Peyer's patch (tissue), 4 donors: ENCODE measurements at places on chromosomes 11 and 22. TPM values are rescaled to one million over a fixed set of nuclear protein-coding genes. Genes with fewer than 3 reads are reported as not detected.

GRCh38 chr11:105034813-105035620, at the start of gene CASP1:
CASP1 (minus strand) TSS chr11:105035144; CDS start chr11:105035113, 31 bp downstream.
- DNase-seq: peak; percentile 78

Gene KCNJ11
- total RNA-seq: 6.0 TPM

Gene CD6
- total RNA-seq: 5.2 TPM

DNA sequence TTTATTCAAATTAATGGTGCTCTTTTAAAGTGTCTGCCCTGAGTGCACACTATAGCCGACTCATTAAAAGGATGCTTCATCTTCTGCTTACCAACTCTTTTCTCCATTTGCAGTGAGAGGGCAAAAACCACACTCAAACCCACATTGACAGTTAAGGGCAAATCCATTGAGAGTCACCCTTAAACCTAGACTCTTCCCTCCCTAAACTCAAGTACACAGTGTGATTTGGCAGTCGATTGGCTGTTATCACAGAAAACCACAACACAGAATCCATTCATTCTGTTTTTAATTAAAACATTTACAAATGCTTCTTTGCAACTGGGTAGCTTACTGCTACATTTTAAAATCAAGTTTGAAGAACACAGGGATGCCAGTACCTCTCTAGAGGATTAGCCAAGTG, 120.0 kb downstream of the CADM1 start:
- DNase-seq: no peak

GRCh38 chr11:82837650-82838049, 62.6 kb downstream of the PRCP start:
- DNase-seq: no peak

DNA sequence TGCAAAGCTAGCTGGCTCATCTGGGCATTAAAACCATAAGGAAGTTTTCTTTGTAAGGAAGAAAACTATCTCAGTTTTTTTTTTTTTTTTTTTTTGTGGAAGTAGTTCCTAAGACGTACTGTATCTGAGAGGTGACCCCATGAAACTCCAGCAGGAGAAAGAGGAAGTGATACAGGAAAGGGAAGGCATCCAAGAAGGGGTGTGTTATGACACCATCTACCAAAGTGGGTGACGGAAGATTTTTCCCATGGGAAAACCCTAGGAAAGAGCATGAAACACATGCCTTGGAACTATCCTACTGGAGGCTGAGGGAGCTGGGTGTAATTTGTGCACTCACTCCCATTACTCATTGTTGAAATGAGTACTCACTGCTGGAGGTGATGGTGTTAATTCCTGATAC, 63.8 kb upstream of the ARHGAP20 start:
- DNase-seq: no peak

DNA sequence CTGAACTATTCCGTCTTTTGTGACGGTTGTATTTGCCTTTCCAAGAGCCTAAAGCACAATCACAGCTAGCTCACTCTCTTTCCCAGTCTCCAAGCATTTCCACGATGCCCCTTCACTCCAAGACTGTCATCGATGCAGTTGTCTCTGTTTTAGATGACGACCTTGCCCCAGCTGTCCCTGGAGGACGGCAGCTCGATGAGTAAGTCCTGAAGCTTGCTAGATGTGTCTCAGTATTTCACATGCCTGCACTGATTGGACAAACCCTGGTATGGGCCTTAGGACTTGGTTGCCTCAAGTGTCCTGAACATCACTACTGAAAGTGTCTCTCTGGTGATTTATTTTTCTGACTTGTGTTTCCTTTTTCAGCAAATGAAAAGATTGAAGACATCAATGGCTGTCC, 129.9 kb downstream of the NAV2 start:
- no peak for DNase-seq

DNA sequence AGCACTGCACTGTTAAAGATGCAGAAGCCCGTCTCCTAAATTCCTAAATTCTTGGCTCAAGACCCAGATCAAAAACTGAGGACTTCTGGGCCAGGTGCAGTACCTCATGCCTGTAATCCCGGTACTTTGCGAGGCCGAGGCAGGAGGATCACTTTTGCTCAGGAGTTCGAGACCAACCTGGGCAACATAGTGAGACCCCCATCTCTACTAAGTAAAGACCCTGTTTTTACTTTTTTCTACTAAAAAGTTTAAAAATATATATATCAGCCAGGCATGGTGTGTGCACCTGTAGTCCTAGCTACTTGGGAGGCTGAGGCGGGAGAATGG, 29.7 kb downstream of the PDGFB start:
- peak; percentile 27 for DNase-seq

DNA sequence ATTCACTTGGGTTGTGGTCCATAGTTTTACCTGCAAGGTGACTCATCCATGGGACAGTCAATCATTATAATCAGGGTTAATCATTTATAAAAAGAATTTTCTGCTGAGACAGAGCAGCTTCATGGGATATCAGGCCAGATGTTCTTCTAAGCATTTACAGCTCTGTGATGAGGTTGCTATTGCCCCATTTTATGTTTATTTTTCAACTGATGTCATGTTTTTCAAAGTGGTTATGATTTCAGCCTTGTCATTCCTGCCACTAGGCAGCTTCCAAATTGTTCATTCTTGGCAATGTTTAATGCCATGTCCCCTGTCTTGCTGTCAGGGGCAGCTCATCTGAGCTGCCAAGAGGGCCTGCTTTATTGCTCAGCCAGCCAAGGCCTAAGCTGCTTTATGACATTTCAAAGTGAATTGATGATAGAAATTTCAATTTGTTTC, 35.9 kb upstream of the ZBED5 start:
- no peak for DNase-seq

- DNase-seq: peak; percentile 92
Measured at GRCh38 chr11:112128483-112129121, 35.3 kb downstream of the IL18 start.

Gene SAMM50
- 26.4 TPM for total RNA-seq

Gene DAGLA
- 7.5 TPM for total RNA-seq

- DNase-seq: peak; percentile 15
Measured at GRCh38 chr11:76610871-76611475, 59.6 kb downstream of the LRRC32 start.

Gene OLFML1
- 2.3 TPM for total RNA-seq

Gene TMEM45B
- 318 TPM for total RNA-seq

Gene HIC2
- 5.4 TPM for total RNA-seq

DNA sequence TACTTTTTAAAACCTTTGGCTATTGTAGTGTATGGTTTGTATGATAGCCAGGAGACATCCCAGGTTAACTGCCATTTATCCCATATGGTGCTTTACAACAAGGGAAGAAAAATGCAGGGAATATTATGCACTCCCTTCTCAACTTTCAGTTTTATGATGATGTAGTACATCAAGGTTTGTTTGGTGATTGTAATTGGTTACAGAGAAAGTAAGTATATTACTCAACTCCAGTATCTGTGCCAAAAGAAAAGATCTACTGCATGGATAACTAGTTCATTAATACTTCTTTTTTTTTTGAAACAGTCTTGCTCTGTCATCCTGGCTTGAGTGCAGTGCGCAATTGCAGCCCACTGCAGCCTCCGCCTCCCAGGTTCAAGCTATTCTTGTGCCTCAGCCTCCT, 65.3 kb downstream of the BCL2L13 start:
- DNase-seq: no peak

DNA sequence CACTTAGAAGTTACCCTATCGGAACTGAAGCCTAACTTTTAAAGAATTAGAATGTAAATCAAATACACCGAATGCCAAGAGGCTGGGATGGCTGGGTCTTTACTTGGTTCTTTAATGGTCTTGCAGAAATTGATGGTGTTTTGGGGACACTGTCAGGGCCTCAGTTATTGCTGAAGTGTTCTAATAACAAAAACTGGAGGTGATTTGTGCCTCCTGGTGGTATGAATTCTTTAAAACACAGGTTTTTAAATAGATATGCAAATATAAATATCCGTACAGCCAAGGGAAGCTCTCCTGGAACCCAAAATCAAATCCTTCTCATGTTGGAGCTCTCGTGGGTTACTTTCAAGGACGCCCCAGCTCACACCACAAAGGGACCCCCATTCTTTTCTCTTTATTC, 19.3 kb upstream of the TMPRSS5 start:
- DNase-seq: no peak

DNA sequence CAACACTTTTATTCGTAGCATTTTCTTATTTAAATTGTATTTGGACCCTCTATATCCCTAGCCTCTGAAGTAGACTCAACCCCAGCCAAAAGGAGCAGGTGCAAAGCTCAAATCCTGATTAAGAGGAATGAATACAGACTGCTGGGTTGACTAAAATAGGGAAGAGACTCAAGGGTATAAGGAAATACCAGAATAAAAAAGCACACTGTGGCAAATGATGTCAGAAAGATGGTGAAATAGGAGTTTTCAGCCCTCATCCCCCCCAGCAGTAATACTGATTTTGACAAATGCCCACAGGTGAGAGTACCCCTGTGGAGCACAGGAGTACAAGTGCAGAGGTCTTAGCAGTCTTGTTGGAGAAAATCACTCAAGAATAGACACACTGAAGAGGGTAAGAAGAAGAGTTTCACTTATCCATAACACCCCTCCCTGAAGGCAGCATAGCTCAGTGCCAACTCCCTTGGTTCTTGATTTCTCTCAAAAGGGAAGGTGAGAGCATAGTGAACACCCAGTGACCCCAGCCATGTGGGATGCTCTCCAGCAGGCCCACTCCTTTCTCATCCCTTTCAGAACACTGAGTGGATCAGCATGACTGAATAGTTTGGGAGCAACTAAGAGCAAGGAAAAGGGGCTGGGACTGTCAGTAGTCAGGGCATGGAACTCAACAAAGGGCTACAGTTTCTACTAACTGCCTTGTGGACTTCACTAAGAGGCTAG, 71.7 kb downstream of the TBC1D22A start:
- DNase-seq: no peak

GRCh38 chr22:29434288-29434687, 4.1 kb upstream of the RFPL1 start:
- no peak for DNase-seq

Gene OR8U1
- total RNA-seq: not detected

DNA sequence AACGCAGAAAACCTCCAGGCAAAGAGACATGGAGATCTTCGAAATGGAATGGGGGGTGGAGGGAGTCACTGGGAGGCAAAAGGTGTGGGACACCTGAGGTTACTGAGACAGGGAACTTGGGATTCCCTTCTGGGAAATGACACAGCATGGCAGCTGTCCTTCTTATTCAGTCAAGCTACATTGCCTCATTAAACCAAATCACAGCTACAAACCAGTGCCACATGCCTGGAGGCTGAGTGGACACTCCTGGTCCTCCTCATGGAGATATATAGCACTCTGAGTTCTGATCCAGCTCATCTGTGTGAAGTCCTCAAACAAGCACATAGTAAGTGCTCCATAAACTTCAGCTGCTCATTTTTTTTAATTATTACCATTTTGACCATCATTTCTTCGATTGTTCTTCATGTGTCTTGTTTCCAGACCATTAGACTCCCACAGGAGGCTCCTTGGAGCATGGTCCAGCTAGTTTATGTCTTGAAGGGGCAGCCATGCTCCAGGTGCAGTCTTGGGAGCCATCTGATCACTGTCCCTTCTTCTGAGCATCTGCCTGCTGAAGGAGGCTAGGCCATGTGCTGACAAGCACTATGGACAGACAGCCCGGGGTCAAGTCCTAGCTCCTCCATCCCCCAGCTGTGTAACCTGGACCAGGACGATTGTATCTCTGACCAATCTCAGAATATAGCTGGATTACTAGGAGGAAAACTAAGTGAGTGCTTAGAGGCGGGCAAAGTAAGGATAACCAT, 9.7 kb upstream of the FXYD2 start:
- DNase-seq: peak; percentile 1

DNA sequence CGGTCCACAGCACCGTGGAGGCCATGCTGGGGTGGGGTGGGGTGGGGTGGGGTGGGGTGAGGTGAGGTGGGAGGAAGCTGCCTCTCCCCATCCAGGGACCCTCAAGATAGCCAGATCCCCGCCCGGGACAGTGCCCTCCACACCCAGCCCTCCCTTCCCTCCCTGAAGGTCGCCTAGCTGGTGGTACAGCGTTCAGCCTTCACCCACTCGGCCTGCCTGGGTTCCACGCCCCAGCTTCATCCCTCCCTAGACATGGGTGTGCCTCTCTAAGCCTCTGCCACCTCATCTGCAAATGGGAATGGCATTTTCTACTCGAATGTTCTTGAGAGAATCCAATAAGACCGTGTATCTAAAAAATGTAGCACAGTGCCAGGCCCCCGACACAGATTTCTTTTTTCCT, 17.8 kb downstream of the KCTD17 start:
- DNase-seq: no peak

DNA sequence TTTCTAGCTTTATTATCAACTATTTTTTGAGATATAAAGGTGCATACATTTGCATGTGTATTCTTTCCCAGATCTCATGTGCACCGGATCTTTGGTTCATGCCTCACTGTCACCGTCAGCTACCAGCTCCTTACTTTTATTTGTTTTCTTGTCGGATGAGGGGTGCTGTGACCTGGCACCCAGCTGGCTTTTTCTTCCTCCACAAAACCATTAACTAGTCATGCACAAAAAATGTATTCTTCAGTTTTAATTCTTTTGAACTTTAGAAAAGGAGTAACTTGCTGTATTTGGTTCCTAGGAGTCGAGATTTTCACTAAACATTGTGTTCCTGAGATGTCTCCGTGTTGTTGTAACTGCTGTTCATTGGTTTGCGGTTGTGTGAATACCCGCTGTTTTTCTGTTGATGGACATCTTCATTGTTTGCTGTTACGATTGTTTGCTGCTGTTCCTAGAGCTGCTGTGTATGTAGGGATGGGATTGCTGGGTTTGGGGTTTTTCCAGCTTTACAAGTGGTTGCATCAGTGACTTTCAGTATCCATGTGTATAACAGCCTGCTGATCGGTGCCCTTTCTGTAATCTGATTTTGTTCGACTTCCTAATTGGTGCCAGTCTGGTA, 39.4 kb downstream of the MOV10L1 start:
- no peak for DNase-seq

GRCh38 chr22:29750559-29751538, 16.0 kb downstream of the ZMAT5 start:
- DNase-seq: no peak

- DNase-seq: no peak
Measured at GRCh38 chr11:106480581-106481190, 403.2 kb downstream of the AASDHPPT start.

DNA sequence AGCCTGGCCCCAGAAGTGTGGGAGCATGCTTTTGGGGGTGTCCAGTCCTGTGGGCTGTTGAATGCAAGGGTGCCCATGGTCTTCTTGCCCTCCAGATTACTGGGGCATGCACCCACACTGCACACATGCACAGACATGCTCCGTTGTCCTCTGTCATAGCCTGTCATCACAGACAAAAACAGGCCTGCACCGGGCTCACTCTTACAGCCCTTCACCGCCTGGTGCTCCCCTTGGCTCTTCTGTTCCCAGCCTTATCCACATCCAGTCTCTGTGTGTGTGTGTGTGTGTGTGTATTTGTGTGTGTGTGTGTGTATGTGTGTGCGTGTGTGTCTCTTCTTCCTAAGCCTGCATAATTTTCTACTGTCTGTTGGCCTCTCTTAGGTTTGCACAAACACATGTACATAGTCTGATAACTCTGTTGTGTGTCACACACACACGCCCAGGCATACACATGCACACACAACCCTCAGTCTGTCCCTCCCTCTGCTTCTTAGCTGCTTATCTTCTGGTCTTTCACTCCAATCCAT, 23.4 kb upstream of the NECTIN1 start:
- no peak for DNase-seq
